ENCODE measurements at places on chromosomes 12 and 14. TPM values are rescaled to one million over a fixed set of nuclear protein-coding genes. Genes with fewer than 3 reads are reported as not detected.

Gene ESPL1
- 2.6 TPM for total RNA-seq

Gene IFNG-AS1
- 1.0 TPM for total RNA-seq

Gene CACNB3
- total RNA-seq: 4.2 TPM

Gene BEGAIN
- 1.0 TPM for total RNA-seq

Gene TSPAN19
- not detected for total RNA-seq

Gene MYF6
- 136 TPM for total RNA-seq

Gene PRDM4
- total RNA-seq: 9.9 TPM

Gene DIO2
- 1.6 TPM for total RNA-seq

Gene C12orf42
- 1.0 TPM for total RNA-seq

Gene WNT5B
- 30.3 TPM for total RNA-seq

Gene EFS
- 17.2 TPM for total RNA-seq

Gene CLEC4E
- total RNA-seq: not detected

Gene MAPK1IP1L
- 20.9 TPM for total RNA-seq

Gene RNASE7
- total RNA-seq: not detected

Gene LRTM2
- total RNA-seq: not detected

Gene KRT74
- total RNA-seq: not detected

Gene RPGRIP1
- total RNA-seq: not detected

Gene LMNTD1
- 0.52 TPM for total RNA-seq

Gene PLEKHG7
- 0.52 TPM for total RNA-seq

Gene TAS2R8
- total RNA-seq: not detected

Gene EID3
- 2.1 TPM for total RNA-seq

Gene FAM222A
- 1.0 TPM for total RNA-seq

Gene HOTAIR
- 2.1 TPM for total RNA-seq

Gene TAS2R9
- 0.52 TPM for total RNA-seq

Gene FAM90A1
- 0.52 TPM for total RNA-seq

Gene PROX2
- not detected for total RNA-seq

Gene PPP2R5C
- total RNA-seq: 55.3 TPM

Gene OR6C2
- not detected for total RNA-seq

Gene A2M
- 244 TPM for total RNA-seq

Gene C1RL
- 10.4 TPM for total RNA-seq

Gene SLC25A21
- 2.1 TPM for total RNA-seq

Gene SPTB
- 312 TPM for total RNA-seq

Gene SLC2A14
- total RNA-seq: 0.52 TPM

Gene MEG3
- total RNA-seq: 587 TPM

Gene COCH
- 3.1 TPM for total RNA-seq

Gene KCNC2
- 0.52 TPM for total RNA-seq

Gene KRT77
- not detected for total RNA-seq

Gene SERPINA10
- total RNA-seq: not detected

Gene HOXC10
- 3.7 TPM for total RNA-seq

Gene ACACB
- total RNA-seq: 27.7 TPM

Gene NINJ2
- total RNA-seq: 2.6 TPM

Gene NOS1
- total RNA-seq: 0.52 TPM

Gene LBHD2
- not detected for total RNA-seq

Measured in skeletal muscle tissue (tissue), 5 donors.